ENCODE measurements at places on chromosomes 4 and X.

- DNase-seq: no peak
These were observed 3.6 kb downstream of the ADGRA3 start for GRCh38 chr4:22512306-22512705.

- DNase-seq: no peak
These were observed 127.0 kb upstream of the FUNDC1 start for GRCh38 chrX:44669626-44670025.

DNA sequence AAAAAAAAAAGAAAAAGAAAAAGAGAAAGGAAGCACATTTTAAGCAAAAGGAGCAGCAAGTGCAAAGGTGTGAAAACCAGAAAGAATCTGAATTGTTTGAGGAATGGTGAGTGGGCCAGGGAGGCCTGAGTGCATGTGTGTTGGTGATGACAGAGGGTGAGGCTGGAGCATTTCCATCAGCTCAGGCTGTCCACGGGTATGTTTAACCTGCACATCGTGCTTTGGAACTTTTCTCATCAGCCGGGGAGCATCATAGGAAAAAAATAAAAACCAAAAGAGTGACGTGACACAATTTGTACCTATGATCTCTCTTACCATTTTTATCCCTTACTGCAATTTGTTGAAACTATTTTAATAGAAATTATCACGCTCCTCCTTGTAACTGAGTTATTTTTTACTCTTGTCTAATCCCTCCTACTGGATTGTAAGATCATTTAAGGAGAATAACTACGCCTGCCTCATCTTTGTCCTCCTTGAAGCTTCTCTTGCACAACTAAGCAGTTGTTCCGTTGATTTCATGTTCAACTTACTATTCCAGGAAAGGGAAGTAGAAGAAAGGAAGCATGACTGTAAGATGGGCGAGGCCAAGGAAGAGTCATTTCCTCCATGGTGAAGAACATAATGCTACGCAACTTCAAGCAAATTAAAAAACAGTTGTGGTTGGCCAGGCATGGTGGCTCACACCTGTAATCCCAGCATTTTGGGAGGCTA is 7.0 kb downstream of the PALLD start:
- no peak for DNase-seq

GRCh38 chr4:108263057-108263456 is 94.3 kb upstream of the LEF1 start:
- DNase-seq: no peak

GRCh38 chrX:131874300-131874699 is 148.8 kb upstream of the STK26 start:
- DNase-seq: no peak

- no peak for DNase-seq
These were observed 577.9 kb upstream of the ZFP42 start for GRCh38 chr4:187417721-187418120.
